ENCODE measurements at places on chromosomes 5 and 9. TPM values are rescaled to one million over a fixed set of nuclear protein-coding genes. Genes with fewer than 3 reads are reported as not detected.

DNA sequence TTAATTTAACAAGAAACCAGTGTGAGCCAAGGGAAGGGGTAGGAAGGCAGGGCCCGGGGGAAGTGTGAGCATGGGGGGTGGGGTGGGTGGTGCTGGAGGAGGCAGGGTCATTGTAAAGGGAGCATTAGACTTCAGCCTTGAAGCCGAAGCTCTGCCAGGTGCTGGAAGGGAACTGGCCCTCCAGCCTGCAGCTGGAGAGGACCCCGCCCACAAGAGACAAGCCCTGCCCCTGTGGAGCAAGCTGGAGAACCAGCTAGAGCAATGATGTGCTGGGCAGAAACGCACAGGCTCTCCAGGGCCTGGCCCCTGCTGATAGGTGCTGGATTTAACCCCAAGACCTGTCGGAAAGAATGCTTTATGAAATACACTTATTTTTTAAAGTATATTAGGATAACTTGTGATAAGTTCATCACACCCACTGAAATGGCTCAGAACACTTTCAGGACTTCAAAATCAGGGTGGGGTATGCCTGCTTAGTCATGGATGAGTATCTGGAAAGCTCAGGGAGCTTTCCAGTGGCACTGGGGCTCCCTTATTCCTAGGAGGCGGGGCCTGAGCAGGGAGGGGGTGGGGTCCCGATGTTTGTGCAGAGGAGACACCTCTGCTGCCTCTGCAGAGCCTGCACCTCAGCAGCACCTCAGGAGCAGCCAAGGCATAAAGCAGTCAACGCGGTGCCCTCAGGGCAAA lies 27.1 kb downstream of the UBE2QL1 start:
- DNase-seq, result no peak

DNA sequence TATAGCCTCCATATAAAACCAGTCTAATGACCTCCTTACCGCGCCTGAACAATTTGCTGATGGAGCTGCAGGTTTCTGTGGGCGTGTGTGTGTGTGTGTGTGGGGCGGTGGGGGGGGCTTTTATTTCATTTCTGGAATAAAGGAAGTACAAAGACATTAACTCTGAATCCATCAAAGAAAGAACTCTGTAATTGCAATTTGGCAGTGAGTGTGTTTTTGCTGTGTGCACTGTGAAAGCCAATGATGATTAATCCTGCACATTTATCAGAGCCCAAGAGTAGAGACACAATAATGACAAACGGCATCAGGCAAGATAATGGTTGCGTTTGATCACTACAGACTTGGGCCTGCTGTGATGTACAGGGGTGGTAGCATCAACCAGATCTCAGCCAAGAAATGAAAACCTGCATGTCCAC lies 29.3 kb upstream of the NDFIP1 start:
- no peak for DNase-seq

DNA sequence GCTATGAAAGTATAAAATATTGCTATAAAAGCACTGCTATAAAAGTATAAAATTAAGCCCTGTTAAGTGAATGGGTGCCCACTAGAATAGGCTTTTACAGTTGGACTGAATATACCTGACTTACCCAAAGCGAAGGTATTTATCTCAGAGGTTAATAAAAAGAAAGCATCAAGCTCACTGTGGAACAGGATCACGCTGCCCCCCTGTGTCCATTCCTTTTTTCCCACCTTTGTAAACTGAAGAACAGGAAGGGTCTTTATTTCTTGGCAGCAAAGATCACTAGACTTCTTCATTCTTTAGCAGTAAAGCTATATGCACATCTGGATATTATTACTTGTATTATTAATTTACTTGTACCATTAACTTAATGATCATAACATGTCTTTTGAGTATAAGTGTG lies 22.1 kb upstream of the PLPP6 start:
- no peak for DNase-seq

FSTL4 gene
- polyA plus RNA-seq, result 4.0 TPM

TLX3 gene
- 0.16 TPM for polyA plus RNA-seq

IFNA2 gene
- polyA plus RNA-seq, result not detected

HAND1 gene
- 9.3 TPM for polyA plus RNA-seq

ZDHHC11B gene
- polyA plus RNA-seq, result 5.8 TPM

DNA sequence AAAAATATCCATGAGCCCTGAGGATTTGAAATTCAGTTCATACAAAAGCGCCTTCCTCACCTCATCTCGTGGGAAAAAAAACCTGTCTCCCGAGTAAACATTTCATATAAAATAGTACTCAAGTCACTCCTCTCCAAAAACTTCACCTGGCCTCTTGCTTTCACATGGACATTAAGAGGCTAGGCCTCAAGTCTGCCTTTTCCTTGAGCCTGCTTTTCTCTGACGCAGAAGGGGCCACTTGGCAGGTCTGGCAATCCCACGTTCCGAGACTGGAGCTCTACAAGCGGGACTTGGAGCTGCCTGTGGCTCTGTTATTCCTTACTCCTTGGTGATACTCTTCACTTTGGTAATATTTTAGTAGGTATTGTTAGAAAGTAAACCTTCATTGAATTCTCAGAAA lies 26.9 kb upstream of the CKS2 start:
- no peak for DNase-seq

DNA sequence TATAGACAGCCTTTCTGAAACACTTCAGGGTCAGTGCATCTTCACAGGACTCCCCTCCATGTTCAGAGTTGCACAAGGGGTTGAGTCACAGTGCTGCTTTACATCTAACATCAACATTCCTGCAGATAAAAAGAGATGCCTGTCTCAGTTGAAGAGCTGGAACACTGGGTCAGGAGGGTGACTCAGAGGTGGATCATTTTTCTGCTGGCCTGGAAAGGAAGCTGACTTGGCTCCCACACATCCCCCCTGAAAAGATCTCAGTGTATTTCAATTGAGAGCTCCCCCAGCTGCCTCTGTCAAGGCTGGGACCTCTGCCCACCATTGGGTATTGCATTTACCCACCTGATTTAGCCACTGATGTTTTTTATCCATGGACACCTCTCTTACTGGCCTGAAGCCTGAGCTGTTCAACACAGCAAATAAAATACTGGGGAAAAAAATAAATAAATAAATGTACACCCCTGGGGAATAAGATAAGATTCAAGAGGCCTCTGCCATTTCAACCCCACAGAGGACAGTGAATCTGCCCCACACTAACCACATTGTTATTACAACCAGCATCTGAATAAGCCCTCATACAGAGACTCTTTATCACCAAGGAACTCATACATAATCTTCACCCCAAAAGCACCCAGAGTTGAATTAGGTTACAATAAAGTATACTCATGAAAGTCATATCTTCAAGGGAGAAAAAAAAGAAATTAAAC lies 716.4 kb downstream of the SEMA5A start:
- DNase-seq, result no peak

- DNase-seq, result no peak
Measured at GRCh38 chr5:10111571-10111970, 138.1 kb downstream of the ATPSCKMT start.

DNA sequence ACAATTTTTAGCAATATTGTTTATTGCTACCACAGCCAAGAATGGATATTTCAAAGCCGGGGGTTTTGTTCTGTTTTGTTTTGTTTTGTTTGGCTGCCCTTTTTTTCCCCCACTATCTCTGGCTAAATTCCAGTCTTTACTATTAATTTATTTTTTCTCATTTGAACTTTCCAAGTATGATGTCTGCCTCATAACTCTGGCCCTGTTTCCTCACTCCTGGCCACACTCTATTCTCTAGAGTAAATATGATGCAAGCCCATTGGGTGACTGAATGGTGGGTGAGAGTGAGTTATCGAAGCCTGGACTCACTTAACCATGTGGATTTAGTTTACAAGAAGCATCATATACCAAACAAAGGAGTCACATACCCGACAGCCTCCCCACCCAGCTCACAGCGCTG lies 41.9 kb downstream of the WDR36 start:
- peak; percentile 29 for DNase-seq

UBAP2 gene
- 16.4 TPM for polyA plus RNA-seq

DNA sequence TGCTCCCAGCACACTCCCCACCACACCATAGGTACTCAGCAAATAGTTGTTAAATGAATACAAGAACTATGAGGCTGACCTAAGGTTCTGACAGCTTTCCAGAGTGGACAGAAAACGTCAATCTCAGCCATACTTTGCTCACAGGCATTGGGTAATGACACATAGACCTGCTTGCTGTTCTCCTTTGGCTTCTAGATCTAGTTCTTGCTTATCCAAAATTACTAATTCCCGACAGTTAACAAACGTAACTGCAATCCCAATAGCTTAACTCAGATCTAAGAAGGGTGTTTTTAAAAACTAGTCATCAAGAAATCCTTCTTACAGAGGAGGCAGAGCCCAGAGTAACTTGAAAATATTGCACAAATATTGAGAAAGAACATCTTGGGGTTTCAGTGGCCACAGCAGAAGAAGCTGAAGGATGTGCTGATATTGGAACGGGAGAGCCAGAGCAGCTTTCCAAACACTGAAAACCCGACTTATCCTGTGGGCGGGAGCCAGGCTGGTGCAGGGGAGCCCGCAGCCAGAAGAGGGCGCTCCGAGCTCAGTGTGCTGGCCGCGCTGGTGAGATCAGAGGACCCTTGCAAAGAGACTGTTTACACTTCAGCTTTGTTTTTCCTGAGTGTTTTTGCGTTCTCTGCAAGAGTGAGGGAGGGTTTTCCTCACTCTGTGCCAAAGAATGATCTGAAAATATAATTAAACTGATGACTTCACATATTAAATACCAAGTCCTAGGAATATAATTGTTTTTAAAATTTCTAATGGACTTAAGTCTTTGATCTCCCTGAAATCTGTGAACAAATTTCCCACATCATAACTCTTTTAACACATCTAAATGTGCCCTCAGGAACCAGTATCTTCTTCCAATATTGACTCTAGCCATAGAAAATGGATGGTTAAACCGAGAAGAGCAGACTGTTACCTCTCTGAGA lies 30.3 kb downstream of the FGF1 start:
- peak; percentile 42 for DNase-seq

- no peak for DNase-seq
Measured at GRCh38 chr9:132898051-132898450, 19.4 kb downstream of the SPACA9 start.

GRCh38 chr5:127839496-127840197 lies 136.5 kb downstream of the CCDC192 start:
- DNase-seq, result no peak

HTR4 gene
- polyA plus RNA-seq, result 0.06 TPM

- no peak for DNase-seq
Measured at GRCh38 chr9:105007143-105007542, 79.2 kb upstream of the ABCA1 start.

DNA sequence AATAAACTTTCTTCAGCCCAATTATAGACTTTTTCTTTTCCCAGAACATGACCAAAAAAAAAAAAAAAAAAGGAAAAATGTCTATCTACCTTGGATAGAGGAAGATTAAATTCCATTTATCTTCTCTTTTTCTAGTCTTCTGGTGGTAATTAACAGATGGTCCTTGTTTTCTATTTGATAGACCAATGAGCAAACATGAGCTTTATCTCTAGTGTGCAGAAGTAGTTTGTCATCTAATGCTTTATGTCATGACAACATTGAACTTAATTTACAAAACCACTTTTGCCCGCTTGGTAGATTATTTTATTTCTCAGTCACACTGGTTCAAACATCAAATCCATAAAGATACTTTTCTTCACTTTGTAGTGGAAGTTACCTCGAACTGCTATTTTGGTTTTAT lies 69.5 kb upstream of the ELL2 start:
- no peak for DNase-seq

GRCh38 chr9:112822618-112823017 lies 68.1 kb downstream of the SLC46A2 start:
- DNase-seq, result no peak

GRCh38 chr9:28207657-28208056 lies 634.4 kb upstream of the C9orf72 start:
- no peak for DNase-seq

DNA sequence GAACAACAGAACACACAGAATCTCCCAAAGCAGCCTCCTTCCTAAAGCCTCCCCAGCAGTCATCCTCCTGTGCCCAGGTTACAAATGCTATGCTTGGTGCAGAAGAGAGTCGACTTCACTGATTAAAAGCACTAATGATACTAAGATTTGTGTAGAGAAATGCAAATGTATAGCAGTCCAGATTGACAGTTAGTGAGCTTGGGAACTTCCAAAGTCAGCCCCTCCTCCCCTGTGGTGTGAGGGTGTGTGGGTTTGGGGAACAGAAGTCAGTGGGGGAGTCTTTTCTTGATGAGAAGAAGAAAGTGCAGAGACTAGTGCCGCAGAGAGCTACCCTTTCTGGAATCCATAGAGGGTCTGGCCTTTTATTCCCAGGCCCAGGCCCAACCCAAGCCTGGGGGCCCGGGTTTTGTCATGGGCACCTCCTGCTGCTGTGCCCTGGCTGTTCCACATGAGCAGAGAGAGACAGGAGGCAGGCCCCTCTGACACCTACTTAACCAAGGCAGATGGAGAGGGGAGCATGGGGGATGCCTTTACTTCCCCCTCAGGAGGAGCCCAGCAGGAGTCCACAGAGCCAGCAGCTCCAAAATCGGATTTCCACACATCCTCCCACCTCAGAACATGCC lies 173.3 kb downstream of the DENND1A start:
- no peak for DNase-seq

DNA sequence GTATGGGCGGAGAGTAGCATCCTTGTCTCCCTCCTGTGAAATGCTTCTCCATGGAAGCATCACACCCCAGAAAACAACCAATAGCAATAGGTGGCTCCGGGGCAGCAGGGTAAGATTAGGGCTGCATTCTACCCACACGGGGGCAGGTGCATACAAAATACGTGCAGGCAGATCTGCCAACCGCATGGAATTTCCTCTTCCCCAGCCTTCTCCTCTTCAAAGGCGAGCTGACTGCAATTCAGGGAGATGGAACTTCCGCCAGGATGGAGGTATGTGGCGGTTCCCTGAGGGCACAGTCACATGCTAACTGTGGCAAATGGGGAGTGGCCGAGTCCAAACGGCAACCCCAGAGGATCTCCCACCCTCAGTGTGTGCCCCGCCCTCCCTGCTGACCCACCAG lies 81.5 kb downstream of the LMNB1 start:
- DNase-seq, result no peak

PDCD1LG2 gene
- polyA plus RNA-seq, result 0.81 TPM

PDLIM4 gene
- polyA plus RNA-seq, result 114 TPM

DNA sequence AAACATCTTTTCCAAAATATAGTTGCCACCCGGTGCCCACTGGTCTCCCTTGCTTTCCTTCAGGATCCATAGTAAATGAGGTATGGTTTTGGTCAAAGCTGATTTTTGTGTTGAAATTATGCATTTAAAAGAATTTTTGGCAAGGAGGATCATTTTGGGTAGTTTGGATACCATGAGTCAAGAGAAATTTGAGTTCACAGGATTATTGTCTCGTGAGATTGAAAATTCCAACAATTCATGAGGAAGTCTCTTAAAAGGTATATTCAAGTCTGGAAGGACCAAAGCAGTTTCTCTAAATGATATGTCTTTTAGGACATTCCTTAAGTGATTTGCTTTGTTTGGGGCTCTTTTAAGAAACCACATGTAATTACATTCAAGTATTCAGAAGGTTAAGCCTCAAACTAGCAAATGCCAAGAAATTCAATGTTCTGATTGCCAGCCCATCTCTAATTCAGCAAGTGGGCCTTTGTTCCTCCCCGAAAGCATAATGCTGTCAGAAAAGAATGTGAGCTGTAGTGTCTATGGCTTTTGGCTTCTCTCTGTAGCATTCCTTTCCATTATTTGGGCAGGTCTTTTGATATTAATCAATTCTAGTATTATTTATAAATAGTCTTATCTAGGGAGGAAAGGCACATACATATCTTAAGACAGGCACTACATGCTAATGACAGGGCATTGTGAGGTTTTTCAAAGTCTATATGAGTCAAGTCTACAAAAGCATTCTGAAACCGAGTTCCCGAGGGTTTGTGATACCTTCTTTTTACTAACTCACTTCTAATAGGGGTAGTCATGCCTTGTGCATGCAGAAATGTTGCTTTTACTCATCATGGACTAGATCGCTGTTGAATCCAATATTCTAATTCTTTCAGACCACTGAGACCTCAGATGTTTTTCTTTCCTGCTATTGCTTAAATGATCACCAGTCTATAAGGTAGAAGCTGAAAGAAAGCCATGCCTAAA lies 453.9 kb downstream of the ENC1 start:
- DNase-seq, result no peak

All from urinary bladder (tissue), 4 donors.